ENCODE measurements at places on chromosomes 6 and 20.

GRCh38 chr6:12482386-12483375, 192.5 kb downstream of the EDN1 start:
- no peak for DNase-seq

DNA sequence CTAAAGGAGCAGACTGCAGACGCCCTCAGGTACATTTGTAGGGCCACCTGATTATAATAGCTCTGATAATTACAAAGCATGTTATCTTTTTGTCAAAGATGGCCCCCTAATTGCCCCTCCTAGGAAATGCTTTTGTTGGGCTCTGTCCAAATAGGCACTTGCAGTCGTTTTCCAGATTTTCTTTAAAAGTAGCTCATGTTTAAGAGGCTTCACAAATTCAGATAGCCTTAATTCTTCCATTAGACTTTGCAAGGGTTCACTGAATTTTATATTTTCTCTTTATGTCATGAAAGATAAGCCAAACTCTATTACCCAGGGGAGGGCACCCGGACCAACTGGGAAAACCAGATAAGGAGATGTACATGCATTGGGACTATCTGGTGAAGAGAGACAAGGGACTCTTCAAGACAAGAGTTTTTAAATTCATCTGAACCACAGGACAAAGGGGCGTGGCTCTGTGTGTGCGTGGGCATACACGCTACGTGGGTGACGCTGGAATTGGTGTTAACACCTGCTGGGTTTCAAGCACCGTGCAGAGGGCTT, 95.6 kb downstream of the TOX2 start:
- DNase-seq, result no peak

- no peak for DNase-seq
Observed at GRCh38 chr6:71420095-71420692, 131.6 kb downstream of the OGFRL1 start.

GRCh38 chr20:11847827-11848226, 69.9 kb upstream of the BTBD3 start:
- no peak for DNase-seq

GRCh38 chr6:155709262-155709661, 253.6 kb upstream of the NOX3 start:
- no peak for DNase-seq

DNA sequence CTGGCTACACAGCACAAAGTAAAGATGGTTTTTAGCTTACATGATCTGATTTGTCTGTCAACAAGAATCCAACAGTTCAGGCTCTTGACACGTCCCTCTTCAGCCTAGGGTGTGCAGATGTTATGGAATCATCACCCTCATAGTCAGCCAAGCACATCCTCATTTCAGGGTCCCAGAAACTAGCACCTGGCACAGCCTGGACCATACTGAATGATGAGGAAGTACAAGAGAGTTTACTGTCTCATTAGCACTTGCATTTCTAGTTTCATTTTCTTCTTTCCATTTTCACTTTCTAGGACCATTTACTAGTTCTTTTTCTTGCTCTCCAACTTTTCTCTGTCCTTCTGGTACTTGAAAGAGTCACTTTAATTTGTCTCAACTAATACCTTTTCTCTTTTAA, 6.5 kb downstream of the RIPOR2 start:
- no peak for DNase-seq

DNA sequence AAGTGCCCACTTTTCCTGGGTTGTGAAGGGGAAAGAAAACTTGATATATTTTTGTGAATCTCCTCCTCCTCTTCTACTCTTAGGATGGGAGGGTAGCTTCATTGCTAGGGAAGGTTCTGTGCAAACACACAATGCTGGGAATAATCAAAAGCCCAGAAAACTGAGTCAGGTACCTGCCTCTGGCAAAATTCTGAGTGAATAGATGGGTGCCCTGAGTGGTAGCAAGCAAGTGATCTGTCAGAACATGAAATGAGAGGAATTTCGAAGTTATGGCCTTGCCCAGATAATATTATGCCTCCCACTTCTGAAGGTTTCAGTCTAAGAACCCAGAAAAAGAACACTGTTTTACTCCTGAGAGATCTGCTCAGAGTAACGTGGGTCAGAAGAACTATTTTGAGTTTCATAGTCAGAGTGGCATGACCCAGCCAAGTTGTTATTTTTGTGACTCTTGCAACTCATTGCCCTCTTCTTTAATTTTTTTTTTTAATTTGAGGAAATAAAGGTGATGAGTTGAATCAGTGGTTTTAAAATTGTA, 158.3 kb downstream of the BMP2 start:
- no peak for DNase-seq
